ENCODE measurements at places on chromosomes 2 and 18.
A peak's percentile ranks its signal among the peaks of the same experiment; 100 is the strongest.

- no peak for DNase-seq
These were observed 49.1 kb downstream of the ADI1 start for GRCh38 chr2:3470166-3470651.

DNA sequence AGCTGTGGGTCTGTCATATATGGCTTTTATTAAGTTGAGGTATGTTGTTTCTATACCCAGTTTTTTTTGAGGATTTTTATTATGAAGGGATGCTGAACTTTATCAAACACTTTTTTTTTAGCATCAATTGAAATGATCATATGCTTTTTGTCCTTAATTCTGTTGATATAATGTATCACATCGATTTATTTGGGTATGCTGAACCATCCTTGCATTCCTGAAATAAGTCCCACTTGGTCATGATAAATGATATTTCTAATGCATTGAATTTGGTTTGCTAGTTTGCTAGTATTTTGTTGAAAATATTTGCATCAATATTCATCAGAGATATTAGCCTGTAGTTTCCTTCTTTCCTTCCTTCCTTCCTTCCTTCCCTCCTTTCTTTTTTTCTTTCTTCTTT lies 22.5 kb upstream of the CWC22 start:
- DNase-seq: no peak

DNA sequence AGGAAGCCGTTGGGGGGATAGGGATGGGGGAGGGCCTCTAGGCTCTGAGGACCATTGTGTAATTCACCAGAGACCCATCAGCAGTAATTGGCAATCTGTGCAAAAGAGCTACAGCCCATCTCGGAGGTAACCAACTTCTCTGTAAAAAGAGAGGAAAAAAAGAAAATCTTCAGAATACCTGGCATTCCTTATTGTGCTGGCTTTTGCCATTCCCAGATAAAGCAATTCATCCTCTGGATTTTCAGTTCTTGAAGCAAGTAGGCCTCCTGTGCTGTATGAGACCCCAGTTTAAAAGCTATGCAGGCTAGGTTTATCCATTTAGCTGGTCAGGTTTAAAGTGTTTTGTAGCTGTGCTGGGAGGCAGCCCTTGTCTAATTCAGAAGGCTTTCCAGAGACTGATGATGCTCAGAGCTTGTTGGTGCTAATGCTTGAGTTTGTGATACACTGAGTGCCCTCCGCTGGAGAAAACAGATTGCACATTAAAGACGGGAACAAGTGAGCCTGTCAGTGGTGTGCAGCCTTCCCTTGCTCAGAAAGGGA lies at the start of gene LRRTM4:
Gene LRRTM4, minus strand, starts transcription at position 446 of the 540 bp plus-strand sequence.
- peak; percentile 32 for DNase-seq

DNA sequence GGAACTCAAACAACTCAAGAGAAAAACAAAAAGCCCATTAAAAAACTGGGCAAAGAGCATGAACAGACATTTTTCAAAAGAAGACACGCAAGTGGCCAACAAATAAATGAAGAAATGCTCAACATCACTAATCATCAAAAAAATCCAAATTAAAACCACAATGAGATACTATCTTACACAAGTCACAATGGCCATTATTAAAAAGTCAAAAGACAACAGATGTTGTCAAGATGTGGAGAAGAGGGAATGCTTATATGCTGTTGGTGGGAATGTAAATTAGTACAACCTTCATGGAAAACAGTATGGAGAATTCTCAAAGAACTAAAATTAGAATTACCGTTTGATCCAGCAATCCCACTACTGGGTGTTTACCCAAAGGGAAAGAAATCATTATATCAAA lies 15.1 kb downstream of the LMAN1 start:
- no peak for DNase-seq

DNA sequence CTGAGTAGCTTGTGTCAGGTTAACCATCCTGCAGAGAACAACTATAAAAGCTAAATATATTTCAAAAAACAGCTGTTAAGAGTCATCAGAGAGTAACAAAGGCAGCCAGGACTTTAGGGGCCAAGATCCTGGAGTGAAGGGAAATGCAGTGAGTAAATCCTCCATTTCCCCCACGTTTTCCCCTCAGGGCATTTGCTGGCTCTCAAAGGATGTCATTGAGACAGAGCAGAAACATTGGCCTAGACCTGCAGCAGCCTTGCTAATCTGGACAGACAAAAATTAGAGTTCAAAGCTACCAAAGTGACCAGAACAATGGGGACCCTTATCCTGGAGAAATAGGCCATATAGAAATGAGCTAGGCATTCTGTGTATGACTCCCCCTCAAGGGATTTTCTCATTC lies 21.1 kb upstream of the KLHL29 start:
- no peak for DNase-seq

- DNase-seq: no peak
These were observed 9.0 kb upstream of the FLACC1 start for GRCh38 chr2:201366146-201366545.

- no peak for DNase-seq
These were observed 15.6 kb upstream of the GIGYF2 start for GRCh38 chr2:232681527-232681926.

DNA sequence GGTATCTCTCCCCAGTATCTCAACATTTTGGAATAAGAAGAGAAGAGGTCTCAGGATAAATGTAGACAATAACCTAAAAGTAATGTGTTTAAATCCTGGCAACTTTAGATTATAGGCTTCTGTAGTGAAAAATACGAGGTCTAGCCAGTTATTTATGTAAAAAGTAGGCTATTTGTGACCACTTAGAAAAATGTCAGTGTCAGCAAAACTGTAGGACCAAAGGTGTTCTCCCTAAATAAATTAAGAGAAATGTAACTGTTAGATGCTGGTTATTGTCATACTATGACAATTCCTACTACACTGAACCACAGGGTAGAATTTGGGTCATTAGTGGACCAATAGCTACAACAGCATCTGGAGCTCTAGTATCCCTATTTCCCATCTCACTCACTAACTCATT lies 2.0 kb downstream of the SUPT7L start:
- DNase-seq: no peak

- no peak for DNase-seq
These were observed 231.5 kb upstream of the TCF4 start for GRCh38 chr18:55819448-55819847.

DNA sequence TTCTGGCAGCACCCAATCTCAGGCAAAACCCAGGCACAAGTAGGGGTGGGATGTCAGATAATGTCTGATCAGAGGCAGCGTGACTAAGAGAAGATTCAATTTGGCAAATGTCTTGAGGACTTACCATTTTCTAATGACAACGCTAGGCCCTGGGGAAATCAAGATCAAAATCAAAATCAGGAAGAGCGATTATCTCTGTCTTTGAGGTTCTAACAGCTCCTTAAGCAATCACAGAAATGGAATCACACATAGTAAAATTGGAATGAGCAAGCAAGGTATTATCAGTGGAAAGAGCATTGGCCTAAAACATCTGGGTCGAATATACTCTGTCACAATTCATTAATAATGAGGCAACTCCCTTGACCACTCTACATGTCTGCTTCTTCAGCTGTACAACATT lies 8.6 kb upstream of the SERPINB2 start:
- no peak for DNase-seq

DNA sequence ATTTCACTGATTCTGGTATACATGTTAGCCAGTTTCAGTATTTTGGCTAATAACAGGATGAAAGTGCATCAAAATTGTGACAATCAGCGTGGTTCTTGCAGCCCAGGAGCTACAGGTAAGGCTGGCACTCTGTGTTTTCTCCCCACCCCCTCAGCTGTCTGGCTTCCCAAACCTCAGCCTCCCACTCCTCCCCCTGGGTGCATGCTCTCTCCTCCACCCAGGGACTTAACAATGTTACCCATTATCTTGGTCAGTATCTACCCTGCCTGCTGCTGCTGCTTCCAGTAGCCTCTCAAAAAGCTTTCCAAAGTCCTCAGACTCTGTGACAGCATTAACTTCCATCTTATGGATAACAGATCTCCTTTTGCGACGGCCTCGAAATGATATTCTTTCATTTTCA lies 41.0 kb downstream of the TRABD2A start:
- DNase-seq: no peak

Data from SW480 (cell line).